ENCODE measurements at places on chromosomes 7 and 10. TPM values are rescaled to one million over a fixed set of nuclear protein-coding genes. Genes with fewer than 3 reads are reported as not detected.

LRRD1 gene
- total RNA-seq, result not detected

BCL7B gene
- 53.0 TPM for total RNA-seq

POLR1F gene
- total RNA-seq, result 20.1 TPM

HOXA10 gene
- total RNA-seq, result not detected

NACAD gene
- total RNA-seq, result 1.1 TPM

PARP12 gene
- 19.3 TPM for total RNA-seq

MUC3A gene
- total RNA-seq, result 2.0 TPM

GSTO2 gene
- 0.26 TPM for total RNA-seq

NODAL gene
- not detected for total RNA-seq

SLC26A3 gene
- total RNA-seq, result not detected

FZD1 gene
- total RNA-seq, result 49.9 TPM

MPP7 gene
- 1.5 TPM for total RNA-seq

CLCN1 gene
- not detected for total RNA-seq

HABP2 gene
- not detected for total RNA-seq

PROSER2 gene
- total RNA-seq, result 40.4 TPM

All from A673 (cell line).